ENCODE measurements at places on chromosomes 6 and 20.

DNA sequence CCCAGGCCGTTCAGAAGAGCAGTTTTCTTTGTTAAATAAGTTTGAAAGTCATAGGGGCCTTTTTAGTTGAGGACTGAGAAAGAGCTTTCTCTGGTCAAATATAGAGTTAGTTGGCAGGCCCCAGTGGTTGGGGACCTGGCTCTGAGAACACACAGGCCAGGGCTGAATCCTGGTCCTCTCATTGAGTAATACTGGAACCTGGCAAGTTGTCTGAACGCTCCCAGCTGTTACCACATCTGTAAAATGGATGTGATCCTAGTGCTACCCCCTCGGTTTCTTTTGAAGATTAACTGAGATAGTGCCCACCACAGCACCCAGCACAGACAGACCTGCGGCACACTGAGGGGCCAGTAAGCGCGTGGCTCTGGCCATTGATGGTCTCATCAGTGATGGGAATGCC, 215.5 kb downstream of the ZDHHC14 start:
- DNase-seq: no peak

DNA sequence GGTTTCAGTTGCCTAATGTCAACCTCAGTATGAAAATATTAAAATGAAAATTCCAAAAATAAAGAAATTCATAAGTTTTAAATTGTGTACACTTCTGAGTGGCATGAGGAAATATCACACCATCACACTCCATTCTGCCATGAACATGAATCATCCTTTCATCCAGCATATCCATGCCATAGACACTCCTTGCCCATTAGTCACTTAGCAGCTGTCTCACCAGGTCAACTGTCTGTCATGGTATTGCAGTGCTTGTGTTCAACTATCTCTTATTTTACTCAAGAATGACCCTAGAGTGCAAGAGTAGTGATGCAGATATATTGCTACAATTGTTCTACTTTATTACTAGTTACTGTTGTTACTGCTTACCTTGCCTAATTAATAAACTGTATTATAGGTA, 712.4 kb downstream of the EPHA7 start:
- DNase-seq: no peak

DNA sequence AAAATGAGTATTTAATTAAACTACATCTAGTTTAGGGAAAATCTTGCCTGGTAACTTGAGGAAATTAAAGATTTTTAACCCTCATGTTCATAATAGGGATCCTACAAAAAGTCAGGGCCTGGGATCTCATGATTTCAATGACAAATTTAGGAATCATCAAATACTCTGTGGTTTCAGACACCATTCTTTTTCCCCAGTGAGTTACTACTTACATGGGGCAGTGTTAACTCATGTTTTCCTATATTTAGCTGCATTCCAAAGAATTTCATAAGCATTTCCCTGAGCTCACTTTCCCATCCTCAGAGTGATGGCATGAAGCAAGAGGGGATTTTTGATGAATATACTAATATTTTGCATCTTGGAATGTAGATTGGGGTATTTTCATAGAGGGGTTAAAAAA, 321.7 kb downstream of the CENPW start:
- no peak for DNase-seq

GRCh38 chr6:93786474-93787330, 367.3 kb upstream of the EPHA7 start:
- no peak for DNase-seq

GRCh38 chr6:57276946-57277345, 40.5 kb upstream of the PRIM2 start:
- no peak for DNase-seq

- no peak for DNase-seq
These were observed 43.6 kb upstream of the IYD start for GRCh38 chr6:150325066-150325772.

GRCh38 chr6:108874470-108875160, 26.4 kb downstream of the ARMC2 start:
- DNase-seq: no peak

- no peak for DNase-seq
These were observed 25.5 kb upstream of the NXT1 start for GRCh38 chr20:23325107-23325506.

DNA sequence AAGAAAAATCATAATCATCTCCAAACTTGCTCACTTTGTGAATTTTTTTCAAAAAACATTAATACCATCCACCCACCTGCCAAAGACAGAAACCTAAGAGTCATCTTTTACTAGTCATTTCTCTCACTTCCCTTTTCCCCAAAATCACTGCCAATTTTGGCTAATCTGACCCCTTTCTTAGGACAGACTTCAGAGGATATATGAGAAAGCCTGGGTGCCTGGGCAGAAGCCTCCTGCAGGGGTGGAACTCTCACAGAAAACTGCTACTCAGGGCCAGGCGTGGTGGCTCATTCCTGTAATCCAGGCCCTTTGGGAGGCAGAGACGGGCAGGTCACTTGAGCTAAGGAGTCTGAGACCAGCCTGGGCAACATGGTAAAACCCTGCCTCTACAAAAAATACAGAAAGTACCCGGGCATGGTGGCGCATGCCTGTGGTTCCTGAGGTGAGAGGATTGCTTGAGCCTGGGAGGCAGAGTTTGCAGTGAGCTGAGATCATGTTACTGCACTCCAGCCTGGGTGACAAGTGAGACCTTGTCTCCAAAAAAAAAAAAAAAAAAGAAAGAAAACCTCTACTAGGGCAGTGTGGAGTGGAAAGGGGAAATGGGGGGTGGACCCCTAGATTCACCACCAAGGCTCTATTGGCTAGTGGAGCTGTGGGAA, 3.8 kb downstream of the DEK start:
- no peak for DNase-seq

DNA sequence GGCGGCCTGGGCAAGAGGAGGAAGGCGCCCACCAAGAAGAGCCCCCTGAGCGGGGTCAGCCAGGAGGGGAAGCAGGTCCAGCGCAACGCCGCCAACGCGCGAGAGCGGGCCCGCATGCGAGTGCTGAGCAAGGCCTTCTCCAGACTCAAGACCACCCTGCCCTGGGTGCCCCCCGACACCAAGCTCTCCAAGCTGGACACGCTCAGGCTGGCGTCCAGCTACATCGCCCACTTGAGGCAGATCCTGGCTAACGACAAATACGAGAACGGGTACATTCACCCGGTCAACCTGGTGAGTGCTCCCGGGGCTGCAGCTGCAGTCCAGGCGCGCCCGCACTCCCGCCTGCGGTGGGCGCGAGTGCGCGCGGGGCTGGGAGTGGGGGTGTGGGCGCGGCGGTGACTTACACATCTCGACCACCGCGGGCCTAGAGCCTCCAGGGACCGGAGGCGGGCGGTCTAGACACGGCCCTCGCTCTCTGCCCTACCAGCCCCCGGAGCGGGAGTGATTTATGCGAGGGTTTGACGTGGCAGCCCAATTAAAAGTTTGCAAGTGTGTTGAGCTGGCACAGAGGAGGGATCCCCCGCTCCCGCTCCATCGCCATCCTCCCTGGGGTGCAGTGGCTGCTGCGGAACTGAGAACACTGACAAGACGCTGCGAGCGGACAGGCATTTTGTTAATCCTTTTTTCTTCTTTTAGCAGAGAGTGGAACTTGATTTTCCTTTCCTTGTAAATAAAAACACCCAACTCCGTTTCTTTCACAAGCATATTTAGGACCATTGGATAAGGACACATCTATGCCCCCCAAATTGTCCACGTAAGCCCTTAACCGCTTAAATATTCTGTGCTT, 867 bp downstream of the TCF21 start:
- no peak for DNase-seq

DNA sequence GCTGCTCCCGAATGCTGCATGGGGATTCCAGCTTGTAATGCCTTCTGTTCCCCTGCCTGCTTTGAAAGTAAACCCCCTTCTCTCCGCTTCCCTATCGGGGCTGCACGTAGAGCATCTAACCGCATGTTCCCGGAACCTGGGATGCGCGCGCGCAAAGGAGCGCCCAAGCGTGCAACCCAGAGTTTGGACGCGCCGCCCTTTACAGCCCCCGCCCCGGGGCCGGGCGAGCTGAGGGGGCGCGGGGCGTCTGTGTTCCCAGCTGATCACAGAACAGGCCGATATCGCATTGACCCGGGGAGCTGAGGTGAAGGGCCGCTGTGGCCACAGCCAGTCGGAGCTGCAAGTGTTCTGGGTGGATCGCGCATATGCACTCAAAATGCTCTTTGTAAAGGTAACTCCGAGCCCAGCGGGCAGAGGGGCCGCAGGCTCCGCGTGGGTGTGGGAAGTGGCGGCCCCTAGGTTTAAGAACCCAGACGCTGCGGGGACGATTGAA, 1.4 kb downstream of the LAMP5 start:
- no peak for DNase-seq

- DNase-seq: no peak
These were observed 226.6 kb downstream of the HACE1 start for GRCh38 chr6:104633125-104633524.

DNA sequence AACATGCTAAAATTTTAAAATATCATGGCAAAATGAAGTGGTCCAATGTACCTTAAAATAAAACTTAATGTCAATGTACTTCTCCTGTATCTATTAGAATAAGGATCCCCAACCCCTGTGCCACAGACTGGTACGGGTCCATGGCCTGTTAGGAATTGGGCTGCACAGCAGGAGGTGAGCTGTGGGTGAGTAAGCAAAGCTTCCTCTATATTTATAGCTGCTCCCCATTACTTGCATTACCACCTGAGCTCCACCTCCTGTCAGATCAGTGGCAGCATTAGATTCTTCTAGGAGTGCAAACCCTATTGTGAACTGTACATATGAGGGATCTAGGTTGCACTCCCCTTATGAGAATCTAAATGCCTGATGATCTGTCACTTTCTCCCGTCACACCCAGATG, 86.0 kb downstream of the SLC16A10 start:
- no peak for DNase-seq

DNA sequence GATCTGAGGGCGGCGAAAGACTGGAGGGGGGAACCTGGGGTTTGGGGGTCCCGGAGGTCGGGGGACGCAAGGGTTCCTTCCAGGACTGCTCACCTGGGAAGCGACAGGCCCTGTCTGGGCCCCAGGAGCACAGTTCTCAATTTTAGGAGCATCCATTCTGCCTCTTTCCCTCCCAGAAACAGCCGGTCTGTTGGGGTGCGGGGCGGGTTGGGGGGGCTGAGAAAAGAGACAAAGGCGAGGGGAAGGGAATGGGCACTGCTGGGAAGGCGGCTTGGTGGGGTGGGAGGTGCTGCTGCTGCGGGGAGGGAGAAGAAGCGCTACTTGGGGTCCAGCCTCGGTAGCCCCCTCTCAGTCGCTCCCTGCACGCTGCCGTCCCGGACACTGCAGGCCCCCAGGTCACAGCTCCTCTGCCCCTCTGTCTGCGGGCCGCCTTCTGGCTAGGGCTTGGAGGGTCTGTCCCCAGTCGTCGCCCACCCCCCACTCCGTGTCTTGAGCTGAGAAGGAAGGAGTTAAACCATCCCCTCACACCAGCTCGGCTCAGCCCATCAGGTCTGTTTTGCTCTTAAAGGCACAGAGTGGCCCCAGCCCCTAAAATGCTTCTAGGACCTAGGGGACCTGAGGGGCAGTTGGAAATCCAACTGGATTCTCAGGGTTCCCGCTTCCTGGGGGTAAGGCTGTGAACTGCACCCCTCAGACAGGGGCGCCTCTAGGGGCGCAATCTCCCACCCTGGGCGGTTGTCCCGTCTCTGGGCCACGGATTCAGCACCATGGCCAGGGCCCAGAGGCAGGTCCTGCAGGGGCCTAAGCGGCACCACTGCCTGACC, 690 bp downstream of the GDAP1L1 start:
- DNase-seq: no peak

GRCh38 chr6:155157101-155157500, 106.7 kb upstream of the CLDN20 start:
- DNase-seq: no peak

DNA sequence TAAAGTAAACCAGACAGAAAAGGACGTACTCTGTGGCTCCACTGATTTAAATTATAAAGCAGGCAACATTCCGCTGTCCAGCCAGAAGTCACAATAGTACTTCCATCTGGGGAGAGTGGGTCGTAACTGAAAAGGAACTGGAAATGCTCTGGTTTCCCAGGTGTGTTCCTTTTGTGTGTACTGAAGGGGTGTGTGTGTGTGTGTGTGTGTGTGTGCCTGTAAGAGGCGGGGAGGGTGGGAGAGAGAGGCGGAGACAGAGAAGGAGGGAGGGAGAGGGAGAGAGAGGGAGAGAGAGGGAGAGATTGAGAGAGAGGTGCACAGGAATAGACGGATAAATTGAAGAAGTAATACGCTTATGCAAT, 178.4 kb upstream of the ZNF184 start:
- DNase-seq: no peak

- no peak for DNase-seq
These were observed 56.3 kb upstream of the PRL start for GRCh38 chr6:22353101-22353500.

DNA sequence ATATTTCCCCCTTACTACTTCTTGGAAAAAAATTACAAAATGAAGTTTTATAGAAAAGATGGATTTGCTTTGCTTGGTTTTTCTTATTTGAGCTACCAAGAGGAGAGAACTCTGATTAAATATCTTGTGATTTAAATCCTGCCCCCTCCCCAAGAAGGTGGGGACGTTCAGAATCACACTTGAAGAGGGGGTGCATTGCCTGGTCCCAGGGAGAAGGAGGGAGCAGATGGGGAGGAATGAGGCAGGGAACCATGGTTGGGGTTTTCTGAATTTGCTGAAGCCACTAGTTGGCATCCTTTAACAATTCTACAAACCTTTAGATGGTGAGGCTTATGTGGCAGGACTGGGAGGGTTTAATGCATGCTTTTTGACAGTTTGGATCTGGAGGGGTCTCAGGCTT, 5.5 kb downstream of the PCK1 start:
- no peak for DNase-seq

DNA sequence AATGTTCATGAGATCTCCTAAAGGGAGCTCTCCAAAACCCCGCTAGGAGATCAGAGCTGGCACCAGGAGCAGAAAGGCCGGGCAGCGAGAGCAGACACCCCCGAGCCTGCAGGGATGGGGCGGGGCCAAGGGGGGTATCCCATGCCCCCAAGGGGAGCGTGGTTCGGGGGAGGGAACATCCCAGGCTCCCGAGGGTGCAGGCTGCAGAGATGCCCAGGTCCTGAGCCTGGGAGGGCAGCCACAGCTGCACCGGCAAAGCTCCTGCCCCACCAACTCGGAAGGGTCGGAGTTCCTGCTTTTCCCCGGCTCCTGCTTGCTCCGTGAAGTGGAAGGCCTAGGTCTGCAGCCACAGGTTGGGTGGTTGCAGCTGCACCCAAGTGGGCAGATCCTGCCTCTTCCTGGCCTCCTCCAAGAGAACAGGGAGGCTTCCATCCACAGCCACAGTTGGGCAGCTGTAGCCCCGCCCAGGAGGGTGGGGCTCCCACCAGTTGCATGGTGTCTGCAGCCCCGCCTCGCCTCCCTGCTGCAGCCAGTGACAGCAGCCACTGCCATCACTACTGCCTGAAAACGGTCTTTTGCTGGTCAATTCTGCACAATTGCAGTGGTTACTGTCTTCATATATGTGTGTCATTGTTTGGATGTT, 13.4 kb upstream of the GMNN start:
- no peak for DNase-seq

DNA sequence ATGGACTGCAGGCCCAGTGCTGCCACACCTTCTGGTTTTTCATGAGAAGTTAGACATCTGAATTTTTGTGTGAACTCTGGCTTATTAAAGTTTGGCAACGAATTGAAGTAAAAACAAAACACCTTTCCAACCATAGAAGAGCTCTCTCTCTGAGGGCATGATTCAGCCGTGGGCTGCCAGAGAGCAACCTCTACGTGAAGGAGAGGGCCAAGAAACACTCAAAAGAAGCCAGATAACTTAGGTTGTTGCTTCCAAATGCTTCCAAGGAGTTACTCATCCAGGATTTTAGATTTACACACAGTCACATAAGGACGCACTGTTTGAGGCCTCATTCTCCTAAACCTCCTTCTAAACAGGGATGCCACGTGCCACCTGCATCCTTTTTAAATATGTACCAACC, 65.5 kb downstream of the NRN1 start:
- no peak for DNase-seq

GRCh38 chr6:35784200-35784599, 3.4 kb downstream of the CLPSL1 start:
- no peak for DNase-seq

All from stimulated activated CD4-positive, alpha-beta T cell treated with anti-CD3 and anti-CD28 coated beads, Interleukin-1b, Interleukin-23, amount 100 ng/mL, for 1 hour (primary cell).